Activated CD4-positive, alpha-beta T cell treated with anti-CD3 and anti-CD28 coated beads, Interleukin-2, amount 10 ng/mL, durations not matched to agents 24 days and 14 days (primary cell): ENCODE measurements at places on chromosomes 1 and 21.

DNA sequence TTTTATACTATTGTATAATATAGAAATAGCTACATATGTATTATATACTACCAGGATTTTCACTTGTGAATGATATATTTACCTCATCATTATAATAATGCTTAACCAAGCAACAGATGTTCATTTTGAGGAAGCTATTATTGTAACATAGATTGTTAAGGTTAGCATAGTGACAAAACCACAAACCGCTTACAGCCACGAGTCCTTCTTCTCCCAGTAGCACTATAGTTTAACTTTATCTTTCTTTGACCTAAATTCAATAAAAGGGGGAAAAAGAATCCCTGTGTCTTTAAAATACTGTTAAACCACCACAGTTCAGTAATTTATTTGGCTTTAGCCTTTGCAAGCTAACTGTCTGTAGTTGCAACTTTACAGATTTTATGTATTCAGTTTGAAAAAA is 1039.4 kb upstream of the B3GALT2 start:
- no peak for DNase-seq

DNA sequence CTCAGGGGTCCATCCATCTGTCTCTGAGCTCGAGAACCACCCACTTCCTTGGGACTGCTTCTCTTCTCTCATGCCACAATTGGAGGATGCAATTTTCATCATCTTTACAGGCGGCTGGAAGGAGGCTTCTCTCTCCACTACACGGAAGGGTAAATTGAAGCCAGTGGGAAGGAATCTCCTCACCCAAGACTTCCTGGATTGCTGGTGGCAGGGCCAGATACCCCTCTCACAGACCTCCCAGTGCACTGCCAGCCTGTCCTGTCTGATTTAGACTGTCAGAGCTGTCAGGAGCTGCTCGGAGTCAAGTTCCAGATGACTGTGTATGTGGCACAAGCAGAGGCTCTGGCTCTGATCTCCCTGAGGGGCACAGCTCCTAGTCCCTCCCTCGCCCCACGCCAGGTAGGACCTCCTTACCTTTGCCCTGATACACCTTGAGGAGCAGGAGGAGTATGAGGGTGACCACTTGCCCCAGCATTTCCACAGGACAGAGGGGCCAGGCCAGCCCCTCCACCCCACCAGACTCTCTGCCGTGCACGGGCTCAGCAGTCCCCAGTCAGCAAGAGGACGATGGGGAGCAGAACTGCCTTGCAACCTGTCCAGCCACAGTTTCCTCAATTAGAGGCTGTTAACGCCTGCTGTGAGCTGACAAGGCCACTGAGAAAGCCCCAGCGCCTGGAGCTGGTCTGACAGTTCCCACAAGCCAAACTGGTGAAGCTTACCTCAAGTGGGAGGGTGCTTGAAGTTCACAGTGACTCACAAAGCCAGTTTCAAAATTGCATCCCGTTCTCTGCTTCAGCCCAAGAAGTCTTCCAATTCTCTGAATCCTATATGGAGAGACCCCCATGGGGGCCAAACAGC is at the start of gene CD244:
TSS of gene CD244 (minus strand) at position 685 of the 858 bp plus-strand sequence. CDS start at position 475, 210 bp downstream.
- peak; percentile 81 for DNase-seq

GRCh38 chr1:221522529-221522940 is 219.4 kb downstream of the DUSP10 start:
- DNase-seq = no peak

- no peak for DNase-seq
Observed at GRCh38 chr1:113552244-113552643, 161.9 kb downstream of the MAGI3 start.

GRCh38 chr1:194268839-194269238 is 1082.4 kb upstream of the B3GALT2 start:
- no peak for DNase-seq

- DNase-seq = peak; percentile 61
Observed at GRCh38 chr1:218351391-218352074, 6.4 kb downstream of the TGFB2 start.

GRCh38 chr1:192814805-192815204 is 6.0 kb downstream of the RGS2 start:
- DNase-seq = no peak

GRCh38 chr1:153541641-153542590 is 1.2 kb upstream of the S100A5 start:
- DNase-seq = no peak

DNA sequence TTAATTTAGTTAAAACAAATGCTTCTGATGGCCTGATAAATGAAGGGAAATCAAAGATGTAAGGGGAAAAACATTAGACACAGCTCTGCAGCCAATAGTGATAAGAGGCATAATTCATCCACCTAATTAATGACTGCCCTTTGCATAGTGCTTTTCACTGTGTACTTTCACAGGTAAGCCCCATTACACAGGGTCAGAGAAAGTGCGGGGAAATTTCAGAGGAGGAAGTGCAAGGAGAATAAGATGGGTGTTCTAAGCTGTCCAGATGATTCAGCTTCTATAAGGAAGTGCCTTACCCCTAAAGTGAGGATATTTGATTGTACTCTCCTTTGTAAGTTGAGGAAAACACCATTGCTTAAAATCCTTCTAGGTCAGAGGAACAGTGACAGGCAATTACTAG is 88.0 kb downstream of the NR5A2 start:
- no peak for DNase-seq

GRCh38 chr1:16043521-16043920 is at the start of gene CLCNKB:
Gene CLCNKB, plus strand, starts transcription at chr1:16043782. Its CDS starts 711 bp downstream, at chr1:16044493.
- DNase-seq = no peak

DNA sequence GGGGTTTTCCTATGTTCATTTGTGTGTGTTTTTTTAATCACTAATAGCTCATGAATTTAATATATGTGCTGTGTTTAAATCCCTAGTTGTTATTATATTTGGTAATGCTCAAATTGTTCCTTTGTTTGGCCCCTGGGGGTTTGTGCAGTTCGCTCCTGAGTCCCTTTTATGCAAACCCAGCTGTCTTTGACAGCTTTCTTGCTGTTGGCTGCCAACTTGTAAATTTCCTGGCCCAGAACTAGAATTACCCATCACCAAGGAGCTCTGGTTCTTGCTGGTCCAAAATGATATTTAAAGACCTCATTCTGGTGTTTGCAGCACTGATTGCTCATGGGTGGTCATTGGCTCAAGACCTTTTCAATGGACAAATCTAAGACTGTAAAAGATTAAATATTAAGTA is 39.6 kb upstream of the PGBD5 start:
- DNase-seq = no peak
